ENCODE measurements at places on chromosomes 7 and 10.

DNA sequence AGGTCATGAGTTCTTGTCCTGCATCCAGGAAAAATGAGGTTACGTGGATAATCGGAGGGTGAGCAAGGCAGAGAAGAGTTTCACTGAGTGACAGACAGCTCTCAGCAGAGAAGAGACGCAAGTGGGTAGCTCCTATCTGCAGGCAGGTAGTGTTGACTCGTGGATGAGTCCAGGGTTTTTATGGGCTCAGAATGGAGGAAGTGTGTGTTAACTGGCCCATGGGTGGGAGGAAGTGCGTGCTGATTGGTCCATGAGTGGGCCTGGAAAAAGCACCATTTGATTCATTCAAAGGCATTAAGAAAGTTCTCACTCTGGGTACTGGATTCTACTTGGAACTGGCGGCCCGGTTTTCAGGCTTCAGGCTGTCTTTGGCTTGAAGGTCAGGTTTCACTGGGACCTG is 4.8 kb upstream of the DMTF1 start:
- no peak for DNase-seq

GRCh38 chr10:12372846-12373245 is 23.5 kb downstream of the CAMK1D start:
- DNase-seq = no peak

- no peak for DNase-seq
Observed at GRCh38 chr7:100171840-100172239, 3.4 kb upstream of the GAL3ST4 start.

GRCh38 chr10:102635377-102635776 is 8.9 kb upstream of the TRIM8 start:
- peak; percentile 28 for DNase-seq

DNA sequence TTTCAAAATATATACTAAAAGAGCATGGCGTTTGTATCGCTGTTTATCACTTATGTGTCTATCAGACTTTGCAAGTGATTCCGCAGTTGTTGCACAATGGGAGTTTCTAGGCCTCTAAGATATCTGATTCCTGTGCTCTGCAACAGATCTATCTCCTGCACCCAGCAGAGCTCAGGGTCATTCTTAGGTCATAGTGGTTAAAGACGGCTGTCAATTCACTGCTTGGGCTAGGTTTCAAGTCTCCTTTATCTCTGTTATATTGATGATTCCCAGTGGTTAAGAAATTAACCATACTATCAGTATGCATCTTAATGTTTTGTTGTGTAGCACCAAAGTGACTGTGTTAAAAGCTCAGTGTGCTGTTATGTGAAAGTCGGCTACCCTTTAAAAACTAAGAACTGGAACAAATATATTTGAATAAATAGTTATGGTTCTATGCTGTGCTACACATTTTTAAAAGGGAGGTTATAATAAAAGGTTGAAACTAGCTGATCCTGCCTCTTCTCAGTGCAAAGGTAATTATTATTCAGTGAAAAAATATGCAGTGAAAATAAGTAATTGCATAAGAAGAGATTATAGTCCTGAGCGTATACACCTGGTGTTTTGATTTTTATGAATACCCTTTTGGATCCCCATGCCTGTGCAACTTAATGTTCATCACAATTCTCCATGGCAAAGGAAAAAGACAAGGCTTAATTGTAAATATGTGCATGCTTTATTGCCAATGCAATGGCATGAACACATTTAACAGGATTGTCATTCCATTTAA is 24.0 kb downstream of the HOXA1 start:
- no peak for DNase-seq

DNA sequence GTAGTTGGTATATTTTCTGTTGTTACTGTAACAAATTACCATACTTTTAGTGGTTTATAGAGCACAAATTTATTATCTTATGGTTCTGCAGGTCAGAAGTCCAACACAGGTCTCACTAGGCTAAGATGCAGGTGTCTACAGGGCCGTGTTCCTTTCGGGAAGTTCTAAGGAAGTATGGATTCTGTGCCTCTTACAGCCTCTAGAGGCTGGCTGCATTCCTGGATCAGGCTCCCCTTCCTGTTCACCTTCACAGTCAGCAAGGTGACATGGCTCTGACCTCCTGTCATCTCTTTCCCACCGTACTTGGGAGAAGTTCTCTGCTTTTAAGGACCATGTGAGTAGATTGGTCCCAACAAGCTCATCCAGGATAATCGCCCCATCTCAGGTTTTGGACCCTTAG is 37.3 kb downstream of the BMPR1A start:
- DNase-seq = no peak
